ENCODE measurements at places on chromosomes 7 and 10.

GRCh38 chr7:23470330-23471105, at the start of gene IGF2BP3:
IGF2BP3 (minus strand) TSS chr7:23470491; CDS start chr7:23470110, 381 bp downstream.
- DNase-seq, result peak; percentile 93

DNA sequence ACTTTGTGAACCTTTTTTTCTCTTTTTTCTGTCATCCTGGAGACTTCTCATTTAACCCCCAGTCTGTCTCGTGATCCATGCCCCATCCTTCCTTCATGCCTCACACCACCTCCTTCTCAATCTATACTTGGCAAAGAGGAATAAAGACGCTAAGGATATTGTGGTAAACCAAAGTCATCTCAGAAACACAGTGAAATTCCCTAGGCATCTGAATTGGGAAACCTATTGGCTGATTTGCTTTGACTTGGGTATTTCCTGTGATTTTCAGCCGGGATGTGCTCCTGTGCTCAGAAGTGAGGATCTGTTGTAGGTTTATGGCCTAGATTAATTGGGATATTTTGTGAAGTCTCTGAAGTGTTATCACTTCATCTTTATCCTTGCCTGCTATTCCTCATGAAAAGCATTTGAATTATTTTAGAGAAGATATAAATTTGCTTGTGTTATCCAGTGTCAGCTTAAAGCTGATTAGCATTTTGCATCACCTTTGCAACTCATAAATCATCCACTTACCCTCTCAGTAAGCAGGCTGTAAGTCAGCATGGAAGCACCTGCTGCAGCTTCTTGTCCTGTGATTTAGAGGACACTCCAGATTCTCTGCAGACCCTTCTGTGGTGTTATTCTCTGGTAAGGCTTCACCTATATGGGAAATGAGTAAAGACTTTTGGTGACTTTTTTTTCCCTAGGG, 138.0 kb downstream of the AUTS2 start:
- DNase-seq, result no peak

- DNase-seq, result no peak
Observed at GRCh38 chr10:12400266-12400931, 51.1 kb downstream of the CAMK1D start.

DNA sequence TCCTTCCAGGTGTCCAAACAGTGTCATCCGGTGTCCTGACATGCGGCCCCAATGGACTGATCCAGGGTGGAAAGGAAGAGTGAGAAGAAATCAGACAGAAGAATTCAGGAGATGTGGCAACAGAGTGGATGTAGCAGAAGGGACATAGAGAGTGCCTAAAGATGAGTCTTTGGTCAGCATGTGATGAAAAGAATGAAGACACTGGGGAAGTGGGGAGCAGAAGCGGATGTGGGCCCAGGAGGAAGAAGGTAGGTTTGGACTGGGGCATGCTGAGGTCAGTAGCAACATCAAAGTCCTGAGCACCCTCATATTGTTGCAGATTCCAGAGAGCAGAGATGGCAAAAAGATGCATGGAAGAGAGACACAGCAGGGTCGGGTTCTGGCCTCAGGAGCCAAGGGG, 71.8 kb upstream of the STEAP1B start:
- DNase-seq, result no peak

DNA sequence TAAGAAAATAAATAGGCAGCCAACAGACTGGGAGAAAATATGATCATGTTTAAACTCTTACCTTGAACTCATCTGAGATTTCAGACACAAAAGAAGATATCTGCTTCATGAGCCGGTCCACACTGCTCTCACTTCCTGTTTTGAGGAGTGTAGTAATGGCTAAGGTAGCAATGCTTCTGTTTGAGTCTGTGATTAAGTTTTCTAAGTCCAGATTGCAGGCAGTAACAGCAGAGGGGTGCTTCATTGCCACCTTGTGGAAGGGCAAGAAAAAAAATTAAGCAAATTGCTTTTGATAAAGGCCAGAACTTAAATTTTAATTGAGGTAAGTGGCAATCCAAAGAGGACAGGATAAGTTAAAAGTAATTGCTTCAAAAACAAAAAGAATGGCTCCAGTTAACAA, 69.1 kb downstream of the MEST start:
- no peak for DNase-seq

DNA sequence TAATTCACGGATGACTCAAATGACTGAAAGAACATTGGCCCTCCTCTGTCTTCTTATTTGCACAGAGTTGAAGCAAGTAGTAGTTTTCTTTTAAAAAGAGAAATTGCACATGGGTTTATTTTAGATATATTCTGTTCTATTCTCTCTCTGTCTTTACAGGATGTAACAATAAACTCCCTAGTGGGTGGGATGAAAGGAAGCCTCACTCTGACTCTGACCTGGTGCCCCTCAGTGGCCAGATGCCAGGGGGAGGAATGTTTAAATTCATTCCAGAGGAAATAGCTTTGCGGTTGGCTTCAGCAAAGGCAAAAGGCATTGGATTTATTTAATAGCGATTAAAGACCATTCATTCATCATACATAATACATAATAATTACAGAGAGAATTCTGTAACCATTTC, 156.4 kb upstream of the MTPN start:
- no peak for DNase-seq

DNA sequence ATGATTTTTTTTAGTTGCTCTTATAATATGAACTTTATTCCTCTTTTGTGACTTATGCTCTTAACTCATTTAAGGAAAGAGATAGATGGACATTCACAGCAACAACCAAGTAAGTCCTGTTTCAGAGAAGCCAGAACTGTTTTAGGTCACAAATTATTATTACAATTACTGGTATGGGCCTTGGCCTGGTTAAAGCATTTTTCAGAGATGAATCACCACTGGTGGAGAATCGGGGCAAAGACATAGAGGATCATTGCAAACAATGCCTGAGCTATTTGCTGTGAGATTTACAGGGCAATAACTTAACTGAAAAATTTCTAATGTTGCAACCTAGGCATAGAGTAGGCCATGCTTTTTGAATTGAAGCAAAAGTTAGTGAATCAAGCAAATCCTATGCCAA, 138.0 kb upstream of the YAE1 start:
- DNase-seq, result no peak

DNA sequence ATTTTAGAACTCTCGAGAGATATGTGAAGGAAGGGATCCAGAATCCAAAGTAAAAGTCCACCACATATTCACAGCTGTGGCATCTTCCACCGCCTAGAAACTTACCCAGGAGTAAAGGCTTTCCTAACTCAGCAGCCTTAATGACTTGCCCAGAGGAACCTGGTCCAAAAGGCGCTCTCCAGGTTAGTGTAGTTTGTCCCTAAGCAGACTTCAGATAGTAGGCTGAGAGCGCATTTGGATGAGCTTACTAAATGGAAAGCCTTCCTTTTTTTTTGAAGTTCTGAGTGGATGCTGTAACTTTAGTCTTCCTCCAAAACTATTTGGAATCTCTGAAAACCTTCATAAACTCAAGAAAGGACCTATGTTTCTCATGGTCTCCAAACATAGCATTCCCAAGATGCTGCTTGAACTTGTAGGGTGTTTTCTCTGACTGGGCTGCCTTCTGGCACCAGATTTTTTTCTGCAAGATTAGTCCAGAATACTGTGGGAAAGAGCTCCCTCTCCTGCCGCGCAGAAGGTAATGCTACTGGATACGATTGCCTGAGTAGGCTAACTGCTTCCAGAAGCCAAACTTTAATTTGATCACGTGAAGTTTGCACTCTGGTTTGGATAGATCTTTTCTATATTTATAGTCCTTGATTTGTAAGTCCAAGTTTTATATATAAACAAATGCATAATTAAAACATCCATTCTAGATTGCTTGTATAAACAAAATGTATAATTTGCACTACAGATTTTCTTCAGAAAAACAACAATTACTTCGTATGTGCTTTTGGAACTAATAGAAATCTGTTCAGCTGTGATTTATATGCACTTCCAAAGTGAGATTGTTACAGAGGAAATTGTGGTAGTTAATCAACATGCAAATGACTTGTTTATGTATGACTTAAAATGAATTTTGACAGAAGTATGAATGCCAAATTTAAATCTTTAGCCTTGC, 19.6 kb upstream of the GPR37 start:
- DNase-seq, result peak; percentile 58

DNA sequence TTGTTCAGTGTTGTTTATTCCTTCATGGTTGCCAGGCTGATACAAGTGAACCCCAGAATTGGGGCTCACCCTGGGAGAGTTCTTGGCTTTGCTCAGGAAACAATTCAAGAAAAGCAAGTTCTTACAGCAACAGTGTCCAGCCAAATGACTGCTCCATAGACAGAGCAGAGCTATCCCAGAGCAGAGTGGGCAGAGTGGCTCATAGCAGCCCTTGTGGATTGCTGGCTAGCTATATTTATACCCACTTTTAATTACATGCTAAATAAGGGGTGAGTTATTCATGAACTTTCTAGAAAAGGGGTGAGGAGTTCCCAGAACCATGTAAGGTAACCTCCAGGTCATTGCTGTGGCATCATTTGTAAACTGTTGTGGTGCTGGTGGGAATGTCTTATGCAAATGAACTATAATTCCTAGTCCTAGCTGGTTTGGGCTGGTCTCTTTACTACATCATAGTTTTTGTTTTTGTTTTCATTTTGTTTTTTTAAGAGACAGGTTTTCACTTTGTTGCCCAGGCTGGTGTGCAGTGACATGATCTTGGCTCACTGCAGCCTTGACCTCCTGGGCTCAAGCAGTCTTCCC, 59.9 kb upstream of the HBP1 start:
- DNase-seq, result no peak

GRCh38 chr10:72048450-72049124, 39.8 kb downstream of the SPOCK2 start:
- peak; percentile 91 for DNase-seq

GRCh38 chr7:101947899-101948298, 130.5 kb downstream of the CUX1 start:
- DNase-seq, result no peak

GRCh38 chr7:104552102-104552501, 223.7 kb downstream of the LHFPL3 start:
- DNase-seq, result peak; percentile 74

- DNase-seq, result no peak
Observed at GRCh38 chr10:129961157-129961701, 2.8 kb downstream of the EBF3 start.

DNA sequence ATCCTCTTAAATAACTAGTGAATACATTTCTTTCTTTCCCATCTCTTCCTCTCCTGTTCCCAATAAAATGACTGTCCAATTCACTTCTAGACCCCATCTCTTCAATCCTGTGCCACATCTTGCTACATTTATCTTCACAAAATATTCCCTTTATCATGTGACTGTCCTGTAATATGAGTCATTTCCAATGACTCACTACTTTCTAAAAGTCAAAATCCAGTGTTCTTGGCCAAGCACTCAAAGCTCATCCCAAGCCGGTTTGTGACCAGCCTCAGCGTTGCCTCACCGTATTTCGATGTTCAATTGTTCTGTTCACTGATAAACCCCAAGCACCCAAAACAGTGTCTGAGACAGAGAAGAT, 104.7 kb downstream of the PARD3 start:
- no peak for DNase-seq

DNA sequence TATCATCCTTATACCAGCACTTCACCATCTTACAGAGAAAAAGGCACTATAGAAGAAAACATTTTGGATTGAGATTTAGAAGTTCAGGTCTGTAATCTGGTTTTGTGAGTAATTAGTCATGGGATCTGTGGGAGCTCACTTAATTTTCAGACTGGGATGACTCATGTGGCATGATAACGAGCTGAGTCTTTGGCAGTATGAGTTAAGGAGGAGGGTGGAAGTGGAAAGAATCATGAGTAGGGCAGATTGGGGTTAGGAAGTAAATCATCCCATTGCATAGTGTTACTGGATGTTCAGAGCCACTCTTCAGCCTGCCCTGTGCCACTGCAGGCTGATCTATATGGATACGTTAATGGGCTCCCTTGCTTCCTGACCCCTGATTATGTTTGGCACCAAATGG, 64.9 kb downstream of the ZNF92 start:
- DNase-seq, result no peak

DNA sequence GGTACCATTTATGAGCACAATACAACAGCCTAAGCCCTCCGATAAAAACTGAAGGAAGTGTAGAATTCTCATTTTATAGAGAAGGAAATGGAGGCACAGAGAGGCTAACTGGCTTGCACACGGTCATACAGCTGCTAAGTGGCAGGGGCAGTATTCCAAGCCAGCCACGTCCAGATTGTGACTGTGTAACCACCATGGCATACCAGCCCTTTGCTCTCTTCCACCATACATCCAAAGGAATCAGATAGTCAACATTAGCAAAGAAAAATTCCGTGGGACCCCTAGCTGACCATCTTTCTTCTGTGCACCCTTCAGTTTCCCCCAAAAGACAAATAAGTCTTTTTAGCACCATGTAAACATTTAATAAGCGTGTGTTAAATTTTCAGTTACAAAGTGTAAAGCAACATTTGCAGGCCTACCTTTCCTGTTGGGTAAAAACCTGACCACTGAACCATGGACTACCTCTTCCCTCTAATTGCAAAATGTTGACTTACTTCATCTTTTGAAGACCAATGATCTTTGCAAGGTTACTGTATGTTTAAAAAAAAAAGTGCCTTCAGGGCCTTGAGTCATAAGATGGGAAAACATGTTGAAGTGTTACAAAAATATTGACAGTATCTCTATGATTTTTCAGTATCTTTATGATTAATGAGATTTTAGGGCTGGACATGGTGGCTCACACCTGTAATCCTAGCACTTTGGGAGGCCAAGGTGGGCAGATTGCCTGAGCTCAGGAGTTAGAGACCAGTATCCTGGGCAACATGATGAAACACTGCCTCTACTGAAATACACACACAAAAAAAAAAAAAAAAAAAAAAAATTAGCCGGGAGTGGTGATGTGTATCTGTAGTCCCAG, 24.3 kb upstream of the PDZD8 start:
- no peak for DNase-seq

DNA sequence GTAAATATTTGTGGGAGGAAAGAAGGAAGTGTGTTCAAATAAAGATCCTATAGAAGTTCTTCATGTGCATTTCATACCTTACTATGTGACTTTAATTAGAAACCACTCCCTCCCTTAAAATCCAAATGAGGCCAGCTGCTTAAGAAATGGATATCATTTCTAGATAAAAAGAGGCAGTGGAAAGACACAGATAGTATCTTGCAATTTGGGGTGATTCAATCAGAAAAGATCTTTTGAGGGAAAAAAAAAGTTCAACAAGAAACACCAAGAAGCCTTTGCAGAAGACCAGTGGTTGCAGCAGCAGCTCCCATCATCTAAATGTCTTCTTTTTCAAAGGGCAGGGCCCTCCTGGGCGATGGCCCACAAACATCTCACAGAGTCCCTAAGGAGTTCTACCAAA, 200.1 kb downstream of the LRRN3 start:
- no peak for DNase-seq

- DNase-seq, result no peak
Observed at GRCh38 chr10:22246680-22247391, 29.0 kb upstream of the EBLN1 start.

GRCh38 chr7:142345811-142346210, 88.0 kb upstream of the PRSS58 start:
- no peak for DNase-seq

- DNase-seq, result no peak
Observed at GRCh38 chr10:3961082-3961481, 176.1 kb upstream of the KLF6 start.

DNA sequence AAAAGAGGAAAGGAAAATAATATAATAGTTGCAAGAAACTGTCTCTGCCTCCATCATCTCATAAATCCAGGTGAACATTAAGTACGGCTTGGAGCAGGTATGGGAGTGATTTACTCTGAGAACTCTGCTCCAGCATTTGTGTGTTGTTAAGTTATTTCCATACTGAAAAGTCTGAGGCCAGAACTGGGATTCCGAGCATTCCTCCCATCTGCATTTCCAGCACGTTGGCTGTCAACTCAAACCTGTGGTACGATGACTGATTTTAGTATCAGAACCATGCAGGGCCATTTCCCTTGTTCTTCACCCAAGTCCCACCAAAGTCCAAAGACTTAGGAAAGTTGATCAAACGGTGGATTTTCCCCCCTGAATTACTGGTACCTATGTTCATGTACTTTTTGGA, 104.9 kb downstream of the CREB5 start:
- DNase-seq, result no peak
